ENCODE measurements at places on chromosomes 4 and X.

- DNase-seq, result no peak
Observed at GRCh38 chr4:137768196-137768595, 235.9 kb upstream of the PCDH18 start.

DNA sequence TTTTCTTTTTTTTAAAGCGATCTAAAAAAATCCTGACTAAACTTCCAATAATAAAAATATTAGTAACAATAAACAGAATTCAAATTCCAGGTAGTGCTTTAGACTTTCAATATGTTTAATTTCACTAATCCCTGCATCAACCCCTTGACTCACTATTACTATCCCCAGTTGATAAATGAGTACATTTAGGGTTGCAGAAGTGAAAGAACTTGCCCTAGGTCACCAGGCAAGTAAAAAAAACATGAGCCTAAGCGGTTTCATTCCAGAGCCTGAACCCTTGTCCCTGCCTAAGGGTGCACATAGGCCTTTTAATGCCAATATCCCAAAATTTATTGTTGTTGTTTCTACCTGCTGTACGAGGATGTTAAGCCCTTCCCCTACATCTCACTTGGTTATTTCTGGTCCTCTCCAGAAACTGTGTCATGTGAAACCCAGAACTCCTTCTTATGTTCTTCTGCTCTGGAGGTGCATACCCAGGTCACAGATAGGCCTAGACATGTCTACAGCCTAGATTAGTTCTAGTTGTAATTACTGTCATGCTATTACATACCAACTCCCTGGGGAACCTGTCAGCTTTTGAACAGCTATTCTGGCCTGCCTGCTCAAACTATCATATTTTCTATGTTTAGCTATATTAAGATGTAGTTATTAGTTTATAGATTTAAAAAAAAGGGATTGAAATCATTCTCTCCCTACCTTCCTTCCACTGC lies 244.5 kb upstream of the PITX2 start:
- no peak for DNase-seq

DNA sequence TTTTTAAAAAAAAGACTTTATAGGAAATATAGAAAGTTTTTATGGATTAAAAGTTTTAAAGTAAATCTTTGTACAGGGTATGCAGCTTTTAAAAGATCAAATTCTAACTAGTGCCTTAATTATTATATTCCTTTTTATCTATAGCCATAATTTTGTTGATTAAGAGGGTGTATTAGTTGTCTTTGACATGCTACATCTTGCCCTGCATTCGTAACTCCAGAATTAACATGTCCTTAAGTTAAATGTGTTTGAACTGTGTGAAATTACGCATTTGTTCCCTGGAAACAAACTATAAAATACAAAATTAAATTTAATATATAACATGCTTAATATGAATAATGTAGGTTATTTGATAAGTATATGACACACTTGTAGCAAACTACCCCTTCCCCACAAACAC lies 66.3 kb downstream of the PTPN13 start:
- no peak for DNase-seq

GRCh38 chrX:132708529-132708928 lies 219.7 kb upstream of the MBNL3 start:
- no peak for DNase-seq

DNA sequence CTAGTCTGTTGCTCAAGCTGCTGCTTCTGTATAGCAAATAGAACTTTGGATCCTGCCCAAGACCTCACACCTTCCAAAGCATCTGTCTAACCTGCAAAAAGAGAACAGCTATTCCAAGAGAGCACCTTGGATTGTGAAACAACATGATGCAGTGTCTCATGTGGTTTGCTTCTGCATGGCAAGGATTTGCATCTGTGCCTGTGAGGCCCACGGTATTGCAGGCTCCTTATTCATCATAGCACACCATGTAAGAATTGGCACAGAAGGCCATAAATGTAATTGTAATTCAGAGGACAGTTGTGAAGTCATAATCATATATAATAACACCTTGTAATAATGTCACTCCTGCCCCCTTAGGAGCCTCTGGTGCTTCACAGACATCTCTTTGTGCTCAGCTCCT lies 147.1 kb downstream of the ZNF674 start:
- no peak for DNase-seq

GRCh38 chr4:1609901-1610790 lies 74.0 kb downstream of the FAM53A start:
- DNase-seq, result no peak

DNA sequence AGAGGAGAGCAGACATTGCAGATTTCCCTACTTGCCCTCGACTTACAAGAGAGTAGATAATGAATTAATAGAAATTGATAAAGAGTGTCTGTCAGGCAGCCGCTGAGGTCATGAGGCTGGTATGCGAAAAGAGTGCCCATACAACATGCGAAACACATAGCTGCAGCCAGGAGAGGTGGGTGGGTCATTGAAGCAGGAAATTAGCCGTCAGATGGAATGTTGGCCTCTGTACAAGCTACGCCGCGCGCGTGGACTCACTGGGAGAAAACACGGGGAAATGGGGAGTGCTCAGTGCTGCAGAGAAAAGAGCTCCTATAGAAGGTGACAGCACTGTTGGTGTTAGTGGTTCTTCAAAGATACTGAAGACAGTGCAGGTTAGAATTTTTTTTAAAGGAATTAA lies 125.1 kb downstream of the RAPGEF2 start:
- DNase-seq, result no peak

- DNase-seq, result no peak
Observed at GRCh38 chr4:142265946-142266345, 580.2 kb downstream of the INPP4B start.

GRCh38 chr4:114807759-114808404 lies 209.3 kb downstream of the UGT8 start:
- DNase-seq, result peak; percentile 16

GRCh38 chr4:184801781-184802696 lies 23.7 kb downstream of the ACSL1 start:
- DNase-seq, result no peak

- no peak for DNase-seq
Observed at GRCh38 chr4:8185295-8185694, 13.8 kb upstream of the SH3TC1 start.

GRCh38 chr4:99062120-99062519 lies 26.5 kb downstream of the ADH5 start:
- DNase-seq, result no peak

- DNase-seq, result no peak
Observed at GRCh38 chr4:14446311-14446710, 556.0 kb upstream of the CPEB2 start.

DNA sequence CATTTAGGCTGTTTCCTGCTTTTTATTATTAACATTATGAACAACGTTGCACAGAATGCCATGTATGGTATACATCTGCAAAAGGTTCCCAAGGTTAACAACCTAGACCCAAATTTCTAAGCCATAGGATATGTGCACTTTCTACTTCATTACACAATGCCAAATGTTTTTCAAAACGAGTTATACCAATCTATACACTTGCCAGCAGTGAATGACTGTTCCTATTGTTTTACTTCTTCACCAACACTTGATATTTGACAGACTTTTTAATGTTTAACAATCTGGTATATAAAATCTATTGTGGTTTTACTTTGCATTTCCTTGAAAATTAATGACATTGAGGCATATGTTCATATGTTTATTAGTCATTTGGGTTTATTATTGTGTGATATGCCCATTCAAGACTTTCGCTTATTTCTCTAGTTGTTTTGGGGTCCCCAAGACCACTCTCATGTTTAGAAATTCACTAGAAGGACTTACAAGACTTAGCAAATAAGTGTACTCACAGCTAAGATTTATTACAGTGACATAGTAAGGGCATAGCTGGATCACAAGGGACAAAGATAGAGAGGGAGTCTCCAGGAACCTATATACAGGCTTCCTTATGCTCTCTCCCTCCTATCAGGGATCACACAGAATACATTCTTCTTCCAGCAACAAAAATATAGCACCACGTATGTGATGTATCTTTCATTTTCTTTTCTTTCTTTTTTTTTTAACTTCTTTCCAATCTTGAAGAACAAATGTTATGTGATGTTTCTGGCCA lies 62.5 kb downstream of the TBCK start:
- no peak for DNase-seq

DNA sequence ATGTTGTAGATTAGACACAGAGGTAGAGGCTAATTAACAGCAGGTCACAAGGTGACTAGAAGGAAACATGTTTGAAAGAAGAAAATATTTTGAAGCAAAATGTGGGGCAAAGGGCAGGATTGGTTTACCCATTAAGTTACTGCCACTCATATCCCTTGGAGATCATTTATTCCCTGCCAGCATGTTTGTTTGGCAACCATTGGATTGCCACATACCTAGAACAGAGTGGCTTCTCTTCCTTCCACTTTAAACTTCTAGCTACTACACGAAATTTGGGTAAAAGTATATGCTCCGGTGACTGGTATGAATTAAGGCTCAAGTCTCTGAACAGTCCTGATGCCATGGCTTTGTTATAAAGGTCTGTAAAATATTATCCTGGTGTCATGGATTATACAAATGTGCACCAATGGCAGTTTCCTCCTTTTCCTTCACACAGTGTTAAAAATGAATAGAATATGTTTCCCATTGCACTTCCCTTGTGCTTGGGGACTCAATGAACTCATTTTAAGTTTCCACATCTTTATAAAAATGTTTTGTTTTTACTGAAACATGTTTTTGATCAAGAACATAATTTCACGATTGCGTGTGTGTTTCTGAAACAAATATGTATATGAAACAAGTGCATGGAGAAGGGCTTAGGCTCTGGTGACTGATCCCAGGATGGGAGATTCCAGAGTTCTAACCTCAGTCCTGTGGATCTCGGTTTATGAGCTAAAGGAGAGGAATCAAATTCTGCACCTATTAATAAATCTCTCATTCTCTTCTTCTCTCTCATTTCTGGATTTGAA lies 12.3 kb downstream of the BMP3 start:
- DNase-seq, result no peak

DNA sequence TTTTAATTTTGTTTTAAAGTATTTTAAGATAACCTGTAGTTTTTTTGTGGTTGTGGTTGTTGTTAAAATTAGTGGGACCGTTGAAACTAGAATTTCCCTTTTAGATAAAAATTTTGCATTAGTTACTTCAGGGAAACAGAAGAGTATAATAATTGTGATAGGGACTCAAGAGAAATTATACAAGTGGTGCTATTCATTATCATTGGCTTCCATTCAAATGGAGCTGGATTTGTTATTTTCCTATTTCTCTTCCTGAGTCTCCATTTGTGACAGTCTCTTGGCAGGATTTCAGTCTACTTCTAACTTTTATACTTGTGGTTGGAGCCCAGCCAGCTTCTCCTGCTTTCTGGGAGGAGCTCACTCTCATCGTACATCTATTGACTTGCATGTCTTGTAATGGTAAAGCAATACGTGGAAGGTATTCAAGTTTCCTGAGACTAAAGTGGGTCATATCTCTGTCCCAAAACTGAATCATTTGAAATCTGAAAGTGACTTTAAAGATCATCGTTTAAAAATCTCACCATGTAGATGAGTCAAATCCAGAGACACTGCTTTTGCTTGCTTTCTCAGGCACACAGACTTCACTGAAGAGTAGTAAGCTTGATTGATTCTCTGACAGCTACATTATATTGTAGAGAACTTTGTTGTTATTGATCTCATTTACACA lies 155.8 kb downstream of the RPA4 start:
- DNase-seq, result no peak

DNA sequence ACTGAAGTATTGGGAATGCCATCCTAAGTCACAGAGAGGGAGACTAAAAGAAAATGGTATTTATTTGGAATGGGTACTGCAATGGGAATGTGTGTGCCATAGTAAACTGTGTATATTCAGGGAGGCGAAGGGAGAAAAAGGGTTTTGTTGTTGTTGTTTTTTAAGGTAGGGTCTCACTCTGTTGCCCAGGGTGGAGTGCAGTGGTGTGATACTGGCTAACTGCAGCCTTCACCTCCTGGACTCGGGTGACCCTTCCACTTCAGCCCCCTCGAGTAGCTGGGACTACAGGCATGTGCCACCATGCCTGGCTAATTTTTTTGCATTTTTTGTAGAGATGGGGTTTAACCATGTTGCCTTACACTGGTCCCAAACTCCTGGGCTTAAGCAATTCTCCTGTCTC lies 4.3 kb upstream of the SLC10A3 start:
- DNase-seq, result no peak

DNA sequence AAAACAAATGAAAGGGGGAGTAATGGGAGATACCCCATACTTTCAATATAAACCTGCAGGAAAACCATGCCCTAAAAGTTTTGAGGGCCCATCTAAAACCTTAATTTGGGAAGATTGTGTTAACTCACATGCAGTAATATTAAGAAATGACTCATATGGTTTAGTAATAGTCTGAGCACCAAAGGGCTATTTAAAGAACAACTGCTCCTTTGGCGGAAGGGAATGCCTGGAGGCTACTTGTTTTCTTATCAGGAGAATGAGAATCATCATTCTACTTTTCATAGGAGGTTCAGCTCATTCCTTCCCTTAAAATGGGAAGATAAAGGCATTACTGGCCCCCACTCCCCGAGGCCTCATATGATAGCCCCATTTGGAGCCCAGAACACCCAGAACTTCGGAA lies 47.6 kb downstream of the SPIN3 start:
- DNase-seq, result no peak

DNA sequence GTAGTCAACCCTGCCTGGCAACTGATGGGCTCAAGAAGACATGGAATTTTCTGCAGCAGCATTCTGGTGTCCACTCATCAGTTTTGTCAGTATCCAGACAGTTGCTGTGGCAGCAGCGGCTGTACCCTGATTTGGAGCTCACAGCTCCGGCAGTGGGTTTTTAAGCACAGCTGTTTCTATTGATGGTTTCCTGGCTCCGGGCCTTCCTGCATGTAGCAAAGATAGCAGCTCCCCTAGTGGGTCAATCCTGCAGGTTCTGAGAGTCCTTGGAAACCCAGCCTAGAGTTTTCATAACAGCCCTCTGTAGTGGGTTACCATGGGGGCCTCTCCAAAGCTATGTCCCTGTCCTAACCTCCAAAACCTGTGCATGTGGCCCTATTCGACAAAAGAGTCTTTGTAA lies 84.0 kb upstream of the ATP6AP2 start:
- no peak for DNase-seq

DNA sequence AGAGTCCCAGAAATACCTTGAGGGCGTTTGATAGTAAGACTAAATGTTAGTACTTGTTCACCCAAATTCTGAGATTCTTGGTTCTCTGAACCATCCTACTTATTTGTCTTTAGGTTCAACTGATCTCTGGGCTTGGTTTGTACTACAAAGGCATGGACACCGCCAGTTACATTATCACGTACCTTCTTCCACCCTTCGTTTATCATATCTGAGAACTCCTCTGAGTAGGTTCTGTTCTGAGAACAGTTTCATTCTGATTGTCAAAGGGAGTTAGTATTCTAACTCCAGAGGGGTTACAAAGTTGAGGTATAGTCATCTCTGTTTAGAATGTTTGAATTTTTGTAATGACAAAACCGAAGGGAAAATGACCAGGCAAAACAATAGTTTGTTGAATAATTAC lies 19.3 kb downstream of the ZFX start:
- peak; percentile 15 for DNase-seq

- no peak for DNase-seq
Observed at GRCh38 chrX:65601126-65601525, 66.3 kb upstream of the MSN start.

- DNase-seq, result no peak
Observed at GRCh38 chr4:102501447-102501696, 213 bp downstream of the NFKB1 start.

- no peak for DNase-seq
Observed at GRCh38 chr4:58191109-58191508, 1080.9 kb upstream of the IGFBP7 start.

GRCh38 chrX:83819304-83819703 lies 41.6 kb upstream of the CYLC1 start:
- no peak for DNase-seq
